Putamen (tissue), 1 donor: ENCODE measurements at places on chromosomes 12 and 14.

DNA sequence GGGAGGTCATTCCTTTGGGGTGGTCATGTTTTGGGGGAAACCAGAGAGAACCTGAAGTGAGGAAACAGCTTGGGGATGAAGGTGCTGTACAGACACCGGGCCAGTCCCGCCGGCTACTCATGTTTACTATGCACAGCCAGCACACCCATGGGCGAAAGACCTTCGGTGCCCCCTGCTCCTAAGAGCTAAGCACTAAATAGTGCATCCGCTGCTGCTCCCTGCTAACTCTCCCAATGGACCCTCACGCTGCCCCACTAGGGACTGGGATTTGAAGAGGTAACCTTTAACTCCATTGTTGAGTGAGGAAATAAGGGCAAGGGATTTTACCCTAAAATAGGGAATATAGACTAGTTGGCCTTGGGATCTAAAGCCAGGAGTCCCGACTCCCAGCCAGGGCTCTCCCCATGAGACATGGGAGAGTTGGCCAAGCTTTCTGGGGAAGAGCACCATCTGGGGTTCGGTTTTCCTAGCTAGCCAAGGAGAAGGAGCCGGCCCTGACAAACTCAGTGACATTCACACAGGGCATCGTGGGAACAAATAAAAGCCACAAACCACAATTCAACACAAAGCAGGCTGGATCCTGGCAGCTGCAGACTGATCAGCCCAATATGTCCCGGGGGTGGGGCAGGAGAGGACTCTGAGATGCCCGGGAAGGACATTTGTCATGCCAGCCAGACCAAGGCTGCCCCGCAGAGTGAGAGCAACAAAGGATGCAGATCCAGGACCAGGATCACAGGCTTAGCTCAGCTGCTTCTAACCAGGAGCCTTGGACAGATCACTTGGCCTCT, 91.7 kb downstream of the SINHCAF start:
- no peak for DNase-seq

DNA sequence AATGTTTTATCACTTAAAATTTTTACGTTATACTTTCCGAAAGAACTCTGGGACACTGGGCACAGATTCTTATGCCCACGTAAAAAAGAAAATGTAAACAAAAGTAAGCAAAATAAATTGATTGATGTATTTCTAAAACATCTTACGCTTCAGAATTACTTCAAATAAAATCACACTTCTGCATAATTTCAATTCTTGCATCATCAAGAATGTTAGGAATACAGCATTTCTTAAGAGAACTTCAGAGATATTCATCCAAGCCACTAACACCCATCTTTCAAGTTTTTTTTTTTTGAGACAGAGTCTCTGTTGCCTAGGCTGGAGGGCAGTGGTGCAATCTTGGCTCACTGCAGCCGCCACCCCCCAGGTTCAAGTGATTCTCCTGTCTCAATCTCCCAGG, 180.6 kb downstream of the MED13L start:
- no peak for DNase-seq

- DNase-seq = no peak
Observed at GRCh38 chr14:88563845-88564244, 1.0 kb downstream of the ZC3H14 start.

DNA sequence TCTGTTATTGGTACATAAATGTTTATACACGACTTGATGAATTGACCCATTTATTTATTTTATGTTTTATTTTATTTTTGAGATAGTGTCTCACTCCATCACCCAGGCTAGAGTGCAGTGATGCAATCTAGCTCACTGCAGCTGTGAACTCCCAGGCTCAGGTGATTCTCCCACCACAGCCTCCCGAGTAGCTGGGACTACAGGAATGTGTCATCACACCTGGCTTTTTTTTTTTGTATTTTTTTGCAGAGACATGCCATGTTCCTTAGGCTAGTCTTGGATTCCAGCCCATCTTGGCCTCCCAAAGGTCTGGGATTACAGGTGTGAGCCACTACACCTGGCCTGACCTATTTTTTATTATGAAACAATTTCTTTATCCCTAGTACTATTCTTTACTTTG, 355.0 kb upstream of the PRICKLE1 start:
- no peak for DNase-seq

- DNase-seq = no peak
Observed at GRCh38 chr12:19704966-19705365, 265.7 kb downstream of the AEBP2 start.

GRCh38 chr12:41663598-41664265, 475.6 kb downstream of the PDZRN4 start:
- DNase-seq = no peak
